ENCODE measurements at places on chromosomes 4 and X.

- no peak for DNase-seq
Observed at GRCh38 chrX:107560980-107561379, 67.3 kb upstream of the PRPS1 start.

DNA sequence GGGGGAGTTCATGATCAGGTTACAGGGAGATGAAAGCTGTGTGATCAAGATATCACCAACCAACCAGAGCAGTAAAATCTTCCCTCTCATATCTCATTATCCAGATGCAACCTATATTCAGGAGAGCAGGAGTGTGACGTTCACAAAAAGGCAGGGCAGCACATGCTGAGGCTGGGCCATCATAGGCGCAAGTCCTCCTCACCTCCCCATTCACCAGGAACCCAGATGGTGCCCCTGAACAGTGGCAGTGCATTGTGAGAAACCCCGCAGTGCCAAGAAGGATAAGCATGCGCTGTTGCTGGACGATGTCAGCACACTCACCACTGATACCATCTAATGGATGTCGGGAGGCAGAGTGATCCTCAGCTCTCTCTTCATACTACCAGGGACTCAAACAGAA is 170.9 kb downstream of the COL25A1 start:
- DNase-seq, result no peak

- no peak for DNase-seq
Observed at GRCh38 chrX:151151665-151152267, 24.6 kb upstream of the GPR50 start.

- DNase-seq, result no peak
Observed at GRCh38 chr4:23750125-23750524, 139.7 kb downstream of the PPARGC1A start.

GRCh38 chrX:2559124-2559523 is 58.3 kb upstream of the DHRSX start:
- no peak for DNase-seq

- no peak for DNase-seq
Observed at GRCh38 chr4:127881563-127881864, 821 bp downstream of the PLK4 start.

DNA sequence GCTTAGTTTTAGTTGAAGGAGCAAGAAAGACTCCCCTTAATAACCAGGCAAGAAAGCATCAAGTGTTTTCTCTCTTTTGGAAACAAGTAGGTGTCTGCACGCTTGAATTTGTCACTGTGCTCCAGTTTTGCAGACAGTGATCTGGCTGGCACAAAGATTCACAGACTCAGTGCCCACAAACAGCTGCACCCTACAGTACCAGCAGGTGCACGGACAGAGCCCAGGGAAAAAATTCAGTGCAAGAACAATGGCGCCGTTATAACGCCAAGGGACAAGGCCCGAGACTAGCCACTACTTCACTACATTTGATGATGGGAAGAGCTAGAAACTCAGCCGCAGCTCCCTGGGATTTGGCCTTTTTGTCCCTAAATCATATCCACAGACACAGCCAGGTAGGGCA is 56.0 kb downstream of the ZNF827 start:
- DNase-seq, result no peak

- no peak for DNase-seq
Observed at GRCh38 chr4:80155316-80155982, 41.9 kb upstream of the PRDM8 start.

- no peak for DNase-seq
Observed at GRCh38 chrX:1749499-1749898, 134.6 kb downstream of the ASMT start.

GRCh38 chr4:169293343-169294176 is 22.8 kb upstream of the SH3RF1 start:
- no peak for DNase-seq

GRCh38 chr4:158411269-158411668 is 110.4 kb upstream of the RXFP1 start:
- no peak for DNase-seq

GRCh38 chr4:168648929-168649328 is 152.1 kb downstream of the PALLD start:
- DNase-seq, result no peak

GRCh38 chrX:44898411-44899221 is 25.6 kb downstream of the KDM6A start:
- DNase-seq, result no peak

- no peak for DNase-seq
Observed at GRCh38 chrX:17718649-17719165, 18.6 kb upstream of the SCML1 start.

- DNase-seq, result no peak
Observed at GRCh38 chr4:138789796-138790195, 225.8 kb upstream of the NOCT start.

DNA sequence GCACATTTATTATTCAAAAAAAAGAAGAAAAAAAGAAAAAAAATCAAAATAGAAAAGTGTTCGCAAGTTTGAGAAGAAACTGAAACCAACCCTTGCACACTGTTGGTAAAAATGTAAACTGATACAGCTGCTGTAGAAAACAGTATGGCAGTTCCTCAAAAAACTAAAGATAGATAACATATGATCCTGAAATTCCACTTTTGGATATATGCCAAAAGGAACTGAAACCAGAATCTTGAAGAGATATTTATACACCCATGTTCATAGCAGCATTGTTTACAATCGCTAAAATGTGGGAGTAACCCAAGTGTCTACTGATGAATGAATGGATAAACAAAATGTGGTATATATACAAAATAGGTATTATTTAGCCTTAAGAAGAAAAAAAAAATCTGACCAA is 155.4 kb downstream of the TBCK start:
- DNase-seq, result no peak

GRCh38 chrX:128020701-128021100 is 31.5 kb downstream of the ACTRT1 start:
- no peak for DNase-seq

DNA sequence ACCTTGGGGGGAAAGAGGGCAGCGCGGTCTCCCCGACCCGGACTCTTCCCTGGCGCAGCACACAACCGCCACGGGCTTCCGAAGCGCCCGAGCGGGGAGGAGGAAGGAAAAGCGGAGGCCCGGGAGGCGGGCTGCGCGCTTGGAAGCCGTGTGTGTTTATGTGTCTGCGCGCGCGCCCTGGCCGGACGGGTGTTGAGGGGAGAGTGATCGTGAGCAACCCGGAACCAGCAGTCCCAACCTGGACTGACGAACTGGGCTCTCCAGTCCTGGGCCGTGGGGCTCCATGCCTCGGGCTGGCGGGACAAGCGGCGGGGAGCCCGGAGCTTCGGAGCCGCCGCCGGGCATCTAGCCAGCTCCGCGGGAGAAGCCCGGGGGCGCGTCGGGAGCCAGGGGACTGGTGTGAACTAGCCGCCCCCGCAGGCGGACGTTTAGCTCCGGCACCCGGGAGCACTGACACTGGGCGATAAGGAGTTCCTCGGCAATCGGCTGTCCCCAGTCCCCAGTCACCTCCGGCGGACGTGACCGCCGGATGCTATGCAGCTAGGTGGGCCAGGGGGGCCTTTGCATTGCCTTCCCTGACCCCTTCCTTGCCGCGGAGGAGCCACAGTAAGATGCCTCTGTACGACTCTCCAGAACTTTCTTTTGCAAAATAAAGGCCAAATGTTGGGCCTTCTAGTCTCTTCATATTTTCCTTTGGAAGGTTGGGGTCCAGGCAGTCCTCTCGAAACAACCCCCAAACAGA is 74.8 kb upstream of the BCOR start:
- DNase-seq, result no peak

DNA sequence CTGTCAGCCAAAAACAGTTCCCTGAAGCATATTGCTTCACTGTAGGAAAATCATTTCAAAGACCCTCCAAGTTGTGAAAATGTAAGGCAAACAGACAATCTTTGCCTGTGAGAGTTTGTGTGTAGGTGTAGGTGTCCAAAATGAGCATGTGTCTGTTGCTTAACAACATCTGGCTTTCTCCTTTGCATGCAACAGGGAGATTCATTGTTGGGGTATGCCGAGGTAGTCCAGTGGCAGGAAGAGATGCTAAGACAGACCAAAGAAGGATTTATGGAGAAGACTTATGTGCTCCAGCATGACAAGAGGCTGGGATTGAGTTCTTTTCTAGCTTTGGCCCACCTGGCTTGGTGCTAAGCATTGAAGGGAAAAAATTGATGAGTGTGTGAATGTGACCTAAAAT is 29.8 kb upstream of the SMAD1 start:
- no peak for DNase-seq

- DNase-seq, result no peak
Observed at GRCh38 chrX:20147561-20147960, 5.9 kb upstream of the EIF1AX start.

DNA sequence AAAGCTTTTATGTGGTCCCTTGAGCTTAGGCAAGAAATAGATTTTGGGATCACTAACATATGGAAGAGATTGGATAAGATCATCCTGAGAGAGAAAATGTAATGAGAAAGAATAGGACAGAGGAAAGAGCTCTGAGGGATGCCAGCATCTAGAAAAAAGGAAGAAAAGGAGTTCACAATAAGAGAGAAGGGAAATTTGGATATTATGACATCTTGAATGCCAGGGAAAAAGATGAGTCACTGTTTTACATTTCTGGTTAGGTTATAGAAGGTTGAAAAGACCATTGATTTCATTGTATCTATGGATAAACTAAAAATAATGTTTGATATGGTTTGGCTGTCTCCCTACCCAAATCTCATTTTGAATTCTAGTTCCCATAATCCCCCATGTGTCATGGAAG is 208.5 kb downstream of the MAD2L1 start:
- no peak for DNase-seq

DNA sequence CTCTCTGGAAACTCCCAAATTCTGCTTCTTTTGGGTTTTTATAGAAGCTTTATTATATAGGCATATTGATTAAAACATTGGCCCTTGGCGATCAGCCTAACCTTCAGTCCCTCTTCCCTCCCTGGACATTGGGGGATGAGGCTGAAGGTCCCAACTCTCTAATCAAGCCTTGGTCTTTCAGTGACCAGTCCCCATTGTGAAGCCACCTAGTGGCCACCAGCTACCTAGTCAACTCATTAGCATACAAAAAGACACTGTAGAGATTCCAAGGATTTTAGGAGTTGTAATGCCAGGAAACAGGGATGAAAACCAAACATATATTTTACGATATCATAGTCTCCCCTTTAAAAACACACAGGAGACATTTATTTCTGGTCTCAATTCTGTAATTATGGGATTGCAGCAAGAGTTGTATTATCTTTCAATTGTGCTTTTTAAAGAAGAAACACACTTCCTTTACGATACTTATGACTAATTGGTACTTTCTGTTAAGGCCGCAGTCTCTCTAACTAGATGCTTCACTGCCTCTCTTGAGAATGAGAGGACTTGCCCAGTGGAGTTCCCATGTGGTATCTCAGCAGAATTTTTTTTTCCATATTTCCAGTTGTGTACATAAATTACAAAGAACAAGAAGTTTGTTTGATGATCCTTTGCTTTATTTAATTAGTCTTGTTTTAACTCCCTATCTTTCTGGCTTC is 58.2 kb downstream of the WDR17 start:
- DNase-seq, result no peak

DNA sequence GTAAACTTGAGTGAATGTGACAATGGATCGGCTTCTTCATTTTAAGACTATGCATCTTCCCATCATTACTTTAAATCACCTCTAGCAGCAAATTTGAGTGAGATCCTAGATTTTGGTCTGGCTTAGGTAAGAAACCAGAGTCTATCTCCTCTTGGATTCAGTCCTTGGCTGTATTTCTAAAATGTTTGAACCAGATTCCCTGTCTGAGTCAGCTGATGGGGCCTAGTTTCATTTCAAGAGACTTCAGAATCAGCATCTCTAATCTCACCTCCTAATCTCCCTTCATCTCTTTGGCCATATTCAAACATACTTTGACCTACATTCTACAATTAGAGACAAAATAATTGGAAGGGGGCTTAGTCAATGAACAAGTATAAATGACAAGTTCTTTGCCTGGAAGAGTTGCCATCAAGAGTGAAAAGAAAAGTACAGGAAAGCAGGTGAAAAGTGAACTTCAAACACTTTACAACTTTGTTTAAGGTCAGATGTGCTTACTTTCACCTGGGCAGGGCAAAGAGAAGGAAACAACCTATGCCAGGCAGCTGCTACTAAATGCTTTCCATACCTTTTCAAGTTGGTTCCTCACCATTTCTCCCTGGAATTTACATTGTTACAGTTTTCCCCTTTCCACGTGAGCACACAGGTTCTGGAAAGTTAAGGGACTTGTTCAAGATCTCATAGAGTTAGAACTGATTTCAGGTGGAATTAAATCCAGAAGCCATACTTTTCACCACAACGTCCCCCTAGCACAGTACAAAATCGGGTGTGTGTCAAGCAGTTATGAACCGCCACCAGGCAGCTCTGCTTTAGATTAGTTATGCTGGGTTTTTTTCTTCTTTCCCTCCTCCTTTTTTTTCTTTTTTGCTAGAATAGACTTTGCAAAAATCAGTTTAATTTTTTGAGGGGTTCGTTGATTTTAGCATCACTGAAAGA is 30.7 kb upstream of the PITX2 start:
- DNase-seq, result no peak

- no peak for DNase-seq
Observed at GRCh38 chr4:70739496-70740337, 18.0 kb downstream of the RUFY3 start.

Data from T-helper 22 cell (primary cell).